ENCODE measurements at places on chromosomes 4 and X.

GRCh38 chr4:144650311-144651005 lies 4.5 kb downstream of the HHIP start:
- no peak for DNase-seq

- no peak for DNase-seq
Measured at GRCh38 chr4:158042591-158043030, 130.2 kb downstream of the GASK1B start.

- DNase-seq: no peak
Measured at GRCh38 chr4:88957570-88957969, 99.4 kb downstream of the FAM13A start.

DNA sequence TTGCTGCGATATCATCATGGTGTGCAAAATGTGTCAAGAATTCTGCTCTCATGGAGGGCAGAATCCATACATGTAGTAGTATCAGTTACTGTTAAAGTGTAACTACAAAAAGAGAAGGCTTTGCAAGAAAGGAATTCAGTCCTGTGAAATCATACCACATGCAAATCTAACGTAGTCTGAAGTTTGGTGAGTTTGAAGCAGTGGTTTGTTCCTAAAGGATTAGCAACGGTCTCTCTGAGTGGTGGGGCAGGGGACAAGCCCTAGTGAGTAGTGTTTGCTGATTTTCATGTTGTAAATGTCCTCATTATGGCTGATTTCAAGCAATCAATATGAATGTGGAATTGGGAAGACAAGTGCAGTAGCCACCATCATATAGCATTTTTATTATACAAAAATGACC lies 47.1 kb upstream of the CLNK start:
- no peak for DNase-seq

- no peak for DNase-seq
Measured at GRCh38 chrX:1601768-1602085, 10.3 kb downstream of the AKAP17A start.

DNA sequence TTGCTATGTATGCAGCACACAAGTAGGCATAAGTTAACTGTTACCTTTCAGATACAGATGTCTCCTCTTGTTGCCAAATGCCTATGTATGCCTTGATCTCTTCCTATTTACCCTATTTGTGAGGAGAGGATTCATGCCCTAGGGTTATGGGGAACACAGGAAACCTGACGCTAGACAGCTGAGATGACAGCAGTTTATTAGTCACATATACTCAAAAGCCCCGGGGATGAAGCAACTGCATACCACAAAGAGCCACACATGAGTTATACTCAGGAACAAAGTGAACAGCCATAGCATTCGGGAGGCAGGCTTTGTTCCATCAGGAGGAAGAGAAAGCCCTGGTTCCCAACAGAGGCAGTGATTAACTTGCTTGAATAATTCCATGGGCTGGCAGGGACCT lies 1011.7 kb upstream of the PCDH7 start:
- DNase-seq: no peak

- DNase-seq: no peak
Measured at GRCh38 chrX:20026278-20026677, 35.4 kb upstream of the BCLAF3 start.

- DNase-seq: no peak
Measured at GRCh38 chr4:105060628-105061027, 86.0 kb upstream of the TET2 start.

All from activated T-cell treated with anti-CD3 and anti-CD28 coated beads for 48 hours (primary cell).